Skeletal muscle cell (primary cell): ENCODE measurements at places on chromosomes 6 and 20.

- no peak for DNase-seq
Measured at GRCh38 chr6:31702405-31702818, 712 bp downstream of the ABHD16A start.

GRCh38 chr6:65524232-65524631, 182.8 kb downstream of the EYS start:
- no peak for DNase-seq

DNA sequence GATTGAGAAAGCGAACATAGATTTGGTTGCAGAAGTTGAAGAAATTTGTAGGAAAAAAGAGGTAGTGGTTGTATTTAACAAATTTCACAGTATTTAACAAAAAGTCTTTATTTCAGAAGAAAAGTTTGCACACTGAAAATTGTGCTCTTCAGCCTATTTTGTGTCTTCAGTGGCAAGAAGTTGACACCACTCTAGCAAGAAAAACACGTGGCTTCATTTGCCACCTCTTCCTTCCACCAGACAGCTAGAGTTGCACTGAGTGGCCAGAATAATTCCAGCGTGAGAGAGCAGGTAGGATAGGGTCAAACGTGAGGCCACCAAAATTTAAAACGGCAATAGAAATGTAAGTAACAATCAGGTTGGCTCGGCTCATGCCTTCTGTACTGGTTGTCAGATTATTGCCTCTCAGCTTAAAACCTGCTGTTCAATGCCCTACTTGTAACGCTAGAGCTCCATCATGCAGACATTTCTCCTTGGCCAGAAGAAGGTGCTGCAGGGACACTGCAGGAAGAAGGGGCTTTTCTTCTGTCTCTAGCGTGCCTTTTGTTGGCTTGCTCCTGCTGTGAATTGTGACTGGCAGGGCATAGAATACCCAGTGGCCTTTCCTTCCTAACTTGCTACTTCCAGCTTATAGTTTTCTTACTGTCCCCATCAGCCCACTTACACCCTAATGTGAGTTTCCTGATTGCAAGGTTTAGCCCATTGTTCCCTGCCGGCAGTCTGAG, 12.1 kb downstream of the TRAPPC3L start:
- no peak for DNase-seq

GRCh38 chr6:145277358-145278086, 457.8 kb downstream of the EPM2A start:
- no peak for DNase-seq

DNA sequence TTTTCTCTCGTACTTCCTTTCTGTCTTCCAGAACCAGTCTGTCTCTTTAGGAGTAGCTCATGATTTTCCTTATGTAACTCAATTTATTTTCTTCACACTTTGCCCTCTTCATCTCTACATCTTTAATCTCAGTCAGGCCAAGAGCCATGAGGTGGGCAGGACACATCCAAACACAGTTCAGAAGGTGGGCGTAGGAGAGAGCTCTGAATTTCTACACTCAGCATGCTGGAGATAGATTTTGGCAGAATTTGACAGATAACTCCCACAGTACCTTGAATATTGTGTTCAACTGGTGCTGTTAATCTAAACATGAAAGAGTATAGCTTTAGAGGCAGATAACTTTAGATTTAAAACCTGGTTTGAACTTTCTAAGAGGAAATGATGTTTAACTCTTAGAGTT, 23.8 kb upstream of the ZBTB24 start:
- no peak for DNase-seq

DNA sequence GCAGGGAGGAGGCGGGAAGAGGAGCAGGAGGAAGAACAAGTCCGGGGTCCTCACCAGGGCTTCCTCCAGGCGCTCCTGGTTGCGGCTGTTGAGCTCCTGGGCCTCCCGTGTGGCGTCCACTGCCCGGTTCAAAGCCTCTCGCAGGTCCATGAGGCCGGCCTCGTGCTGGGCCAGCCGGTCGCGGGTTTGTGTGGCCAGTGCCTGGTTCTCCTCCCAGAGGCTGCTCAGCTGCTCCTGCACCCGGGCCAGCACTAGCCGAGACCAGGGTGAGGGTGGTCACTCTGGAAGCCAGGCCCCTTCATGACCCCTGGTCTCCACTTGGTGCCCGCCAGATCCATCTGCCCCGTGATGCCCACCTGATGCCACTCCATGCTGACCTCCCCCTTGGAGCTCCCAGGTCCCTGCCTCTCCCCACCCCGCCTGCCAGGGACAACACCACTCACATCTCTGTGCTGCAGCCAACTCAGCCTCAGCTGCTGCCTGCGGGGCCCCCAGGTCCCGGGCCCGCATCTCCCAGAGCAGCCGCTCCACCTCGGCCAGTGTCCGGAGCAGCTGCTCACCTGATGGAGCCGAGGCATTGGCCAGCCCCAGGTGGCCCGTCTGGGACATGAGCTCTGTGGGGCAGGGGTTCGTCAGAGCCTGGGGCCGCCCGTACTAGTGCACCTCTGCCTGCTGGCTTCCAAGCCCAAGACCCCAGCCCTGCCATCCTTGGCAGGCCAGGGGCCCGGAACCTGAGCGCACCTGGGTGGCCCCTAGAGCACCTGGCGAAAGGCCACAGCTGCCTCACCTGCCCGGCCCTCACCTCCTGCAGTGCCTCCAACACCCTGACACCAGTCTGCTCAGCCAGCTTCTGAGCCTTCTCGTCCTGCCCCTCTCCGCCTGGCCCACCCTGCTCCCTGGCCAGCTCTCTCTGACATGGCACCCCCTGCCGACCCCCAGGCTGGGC, 15.9 kb downstream of the ADRM1 start:
- no peak for DNase-seq
